ENCODE measurements at places on chromosomes 2 and 18. TPM values are rescaled to one million over a fixed set of nuclear protein-coding genes. Genes with fewer than 3 reads are reported as not detected.

The ALPI gene
- not detected for total RNA-seq

The PKDCC gene
- total RNA-seq: not detected

The NRP2 gene
- 3.0 TPM for total RNA-seq

The ST8SIA5 gene
- total RNA-seq: not detected

- DNase-seq: no peak
Observed at GRCh38 chr2:133508546-133509165, 59.6 kb downstream of the NCKAP5 start.

DNA sequence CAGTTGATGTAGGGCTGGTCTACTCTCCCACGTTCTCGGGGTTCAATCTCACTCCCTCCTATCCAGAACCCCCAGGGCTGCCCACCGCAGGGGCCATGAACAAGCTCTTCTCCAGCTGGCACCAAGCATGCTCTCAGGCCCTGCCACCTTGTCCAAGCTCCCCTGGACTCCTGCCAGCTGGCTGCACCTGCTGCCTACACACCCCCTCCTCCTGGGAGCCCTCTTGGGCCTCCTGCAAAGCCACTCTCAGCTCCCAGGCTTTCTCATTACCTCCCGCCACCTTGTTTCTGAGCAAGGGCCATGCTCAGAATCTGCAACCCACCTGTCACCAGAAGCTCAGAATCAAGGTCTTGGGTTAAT is 56.0 kb downstream of the HDAC4 start:
- DNase-seq: no peak

All from activated naive CD4-positive, alpha-beta T cell treated with anti-CD3 and anti-CD28 coated beads, Interleukin-2, amount 50 U/mL, for 72 hours (primary cell).